Endothelial cell (in vitro differentiated cells): ENCODE measurements at places on chromosomes 13 and 19.

DNA sequence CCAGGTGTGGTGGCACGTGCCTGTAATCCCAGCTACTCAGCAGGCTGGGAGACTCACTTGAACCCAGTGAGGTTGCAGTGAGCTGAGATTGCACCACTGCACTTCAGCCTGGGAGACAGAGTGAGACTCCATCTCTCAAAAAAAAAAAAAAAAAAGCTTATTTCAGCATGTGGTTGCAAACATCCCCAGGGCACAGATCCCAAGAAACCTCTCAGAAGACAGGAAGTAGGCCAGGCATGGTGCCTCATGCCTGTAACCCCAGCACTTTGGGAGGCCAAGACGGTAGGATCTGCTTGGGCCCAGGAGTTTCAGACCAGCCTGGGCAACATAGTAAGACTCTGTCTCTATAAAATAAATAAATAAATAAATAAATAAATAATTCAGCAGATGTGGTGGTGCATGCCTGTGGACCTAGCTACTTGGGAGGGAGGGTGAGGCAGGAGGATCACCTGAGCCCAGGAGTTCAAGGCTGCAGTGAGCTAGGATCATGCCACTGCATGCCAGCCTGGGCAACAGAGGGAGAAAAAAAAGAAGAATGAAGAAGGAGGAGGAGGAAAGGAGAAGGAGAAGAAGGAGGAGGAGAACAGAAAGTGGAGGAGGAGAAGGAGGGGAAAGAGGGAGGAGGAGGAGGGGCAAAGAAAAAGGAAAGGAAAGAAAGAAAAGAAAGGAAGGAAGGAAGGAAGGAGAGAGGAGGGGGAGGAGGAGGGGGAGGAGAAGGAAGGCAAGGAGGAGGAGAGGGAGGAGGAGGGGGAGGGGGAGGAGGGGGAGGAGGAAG, 4.3 kb upstream of the LRRC8E start:
- no peak for DNase-seq

- peak; percentile 71 for DNase-seq
These were observed 33.9 kb upstream of the CEACAM21 start for GRCh38 chr19:41541990-41542584.

DNA sequence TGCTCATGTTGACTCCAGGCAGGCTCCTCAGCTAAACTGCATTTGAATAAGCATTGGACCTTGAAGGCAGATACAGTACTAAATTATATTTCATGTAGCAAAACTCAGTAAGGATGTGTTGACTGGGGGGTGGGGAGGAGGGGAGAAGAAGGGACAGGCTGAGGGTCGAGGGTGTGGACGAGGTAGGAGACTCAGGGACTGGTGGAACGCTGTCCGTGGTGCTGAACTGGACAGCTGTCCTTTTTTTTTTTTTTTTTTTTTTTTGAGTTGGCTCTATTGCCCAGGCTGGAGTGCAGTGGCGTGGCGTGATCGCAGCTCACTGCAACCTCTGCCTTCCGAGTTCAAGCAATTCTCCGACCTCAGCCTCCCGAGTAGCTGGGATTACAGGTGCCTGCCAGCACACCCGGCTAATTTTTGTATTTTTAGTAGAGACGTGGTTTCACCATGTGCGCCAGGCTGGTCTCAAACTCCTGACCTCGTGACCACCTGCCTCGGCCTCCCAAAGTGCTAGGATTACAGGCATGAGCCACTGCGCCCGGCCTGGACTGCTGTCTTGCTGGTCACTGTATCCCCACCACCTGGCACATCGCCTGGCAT, 33.2 kb upstream of the CASP14 start:
- peak; percentile 61 for DNase-seq

DNA sequence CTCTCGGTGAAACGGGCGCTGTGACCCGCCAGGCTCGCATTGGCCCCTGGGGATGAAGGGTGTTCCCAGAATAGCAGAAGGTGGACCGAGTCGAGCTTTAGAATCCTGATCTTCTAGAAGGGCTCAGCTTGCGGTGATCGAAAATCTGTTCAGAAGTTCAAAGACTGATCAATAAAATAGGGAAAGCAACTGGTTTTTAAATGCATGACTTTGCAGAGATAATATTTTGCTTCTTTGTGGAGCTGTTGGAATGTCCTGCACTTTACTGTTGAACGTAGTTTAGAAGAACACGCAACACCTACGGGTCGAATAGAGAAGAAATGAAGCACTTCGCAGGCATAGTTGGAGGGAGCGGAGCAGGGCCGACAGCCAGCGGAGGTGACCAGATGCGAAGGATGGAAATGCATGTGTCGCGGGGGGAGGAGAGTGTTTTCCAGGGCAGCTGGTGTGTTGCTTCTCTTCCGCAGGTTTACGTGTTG, 766 bp downstream of the CEBPG start:
- DNase-seq = no peak

DNA sequence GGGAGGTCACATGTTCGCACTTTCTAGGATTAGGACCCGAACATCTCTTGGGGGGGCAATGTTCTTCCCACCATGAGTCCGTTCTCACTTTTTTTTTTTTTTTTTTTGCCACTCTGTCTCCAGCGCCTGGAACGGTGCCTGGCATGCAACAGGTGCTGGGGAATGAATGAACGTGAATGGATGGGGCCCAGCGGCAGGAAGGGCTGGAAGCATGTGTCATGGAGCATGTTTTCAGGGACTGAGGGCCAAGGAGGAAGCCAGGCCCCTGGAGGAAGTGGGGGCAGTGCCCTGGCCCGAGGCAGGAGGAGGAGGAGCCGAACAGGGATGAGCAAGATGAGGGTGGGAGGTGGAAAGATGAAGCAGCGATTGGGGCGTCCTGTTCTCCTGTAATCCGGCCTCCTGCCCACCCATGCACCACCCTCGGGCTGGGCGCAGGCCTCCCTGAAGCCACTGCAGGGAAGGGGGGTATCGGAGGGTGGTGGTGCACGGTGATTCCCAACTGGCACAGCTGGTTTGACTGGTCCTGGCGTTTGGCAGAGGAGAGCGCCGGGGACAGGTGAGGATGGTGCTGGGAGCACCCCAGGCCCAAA, 8.8 kb upstream of the SULT2B1 start:
- DNase-seq = no peak

GRCh38 chr19:39405958-39406655, 540 bp upstream of the ZFP36 start:
- DNase-seq = no peak

- DNase-seq = no peak
These were observed 33.7 kb downstream of the SHISA2 start for GRCh38 chr13:26017932-26018665.

DNA sequence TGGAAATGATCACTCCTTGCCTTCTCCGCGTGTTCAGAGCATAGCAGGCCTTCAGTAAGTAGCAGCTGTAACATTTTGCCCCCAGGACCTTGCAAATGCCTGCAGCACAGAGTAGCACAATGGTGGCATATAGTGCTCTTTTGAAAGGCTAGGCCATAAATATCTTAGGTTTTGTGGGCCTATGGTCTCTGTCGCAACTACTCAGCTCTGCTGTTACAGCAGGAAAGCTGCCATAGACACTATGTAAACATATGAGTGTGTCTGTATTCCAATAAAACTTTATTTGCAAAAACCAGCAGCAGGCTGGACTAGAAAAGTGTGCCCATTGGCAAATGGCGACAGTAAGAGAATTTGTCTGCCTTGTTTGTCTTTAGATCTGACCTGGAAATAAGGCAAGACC, 9.4 kb downstream of the ITPKC start:
- no peak for DNase-seq

GRCh38 chr19:35545855-35546381, 492 bp downstream of the TMEM147 start:
- peak; percentile 31 for DNase-seq

DNA sequence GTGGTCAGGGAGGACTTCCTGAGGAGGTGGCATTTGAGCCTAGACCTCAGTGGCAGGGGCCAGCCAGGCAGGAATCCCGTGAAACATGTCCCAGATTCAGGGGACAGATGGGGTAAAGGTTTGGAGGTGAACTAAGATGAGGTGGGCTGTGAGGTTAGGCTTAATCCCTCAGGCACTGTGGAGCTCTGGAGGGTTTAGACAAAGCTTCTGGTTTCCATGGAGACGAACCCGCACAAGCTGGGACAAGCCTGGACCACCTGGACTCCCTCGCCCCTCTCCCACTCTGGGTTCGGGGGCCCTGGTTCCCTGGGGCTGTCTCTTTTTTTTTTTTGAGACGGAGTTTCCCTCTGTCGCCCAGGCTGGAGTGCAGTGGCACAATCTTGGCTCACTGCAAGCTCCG, 15.7 kb downstream of the TJP3 start:
- no peak for DNase-seq

GRCh38 chr19:3154957-3155736, 19.3 kb downstream of the GNA15 start:
- DNase-seq = peak; percentile 73

- DNase-seq = no peak
These were observed 145.0 kb downstream of the KDM4B start for GRCh38 chr19:5113633-5114586.

DNA sequence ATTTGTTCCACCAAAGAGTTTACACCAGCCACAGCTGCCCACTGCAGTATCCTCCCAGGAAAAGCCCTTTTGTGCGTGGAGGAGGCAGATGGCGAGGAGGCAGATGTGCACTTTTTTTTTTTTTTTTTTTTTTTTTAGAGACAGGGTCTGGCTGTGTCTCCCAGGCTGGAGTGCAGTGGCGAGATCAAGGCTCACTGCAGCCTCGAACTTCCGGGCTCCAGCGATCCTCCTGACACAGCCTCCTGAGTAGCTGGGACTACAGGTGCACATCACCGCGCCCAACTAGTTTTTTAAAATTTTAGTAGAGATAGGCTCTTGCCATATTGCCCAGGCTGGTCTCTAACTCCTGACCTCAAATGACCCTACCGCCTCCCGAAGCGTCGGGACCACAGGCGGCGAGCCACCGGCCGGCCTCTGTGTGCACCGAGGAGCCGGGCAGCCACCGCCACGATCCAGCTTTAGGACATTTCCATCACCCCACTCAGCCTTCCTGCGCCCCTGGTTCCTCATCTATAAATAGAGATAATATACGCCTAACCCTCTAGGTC, 563 bp upstream of the PDCD5 start:
- DNase-seq = no peak

DNA sequence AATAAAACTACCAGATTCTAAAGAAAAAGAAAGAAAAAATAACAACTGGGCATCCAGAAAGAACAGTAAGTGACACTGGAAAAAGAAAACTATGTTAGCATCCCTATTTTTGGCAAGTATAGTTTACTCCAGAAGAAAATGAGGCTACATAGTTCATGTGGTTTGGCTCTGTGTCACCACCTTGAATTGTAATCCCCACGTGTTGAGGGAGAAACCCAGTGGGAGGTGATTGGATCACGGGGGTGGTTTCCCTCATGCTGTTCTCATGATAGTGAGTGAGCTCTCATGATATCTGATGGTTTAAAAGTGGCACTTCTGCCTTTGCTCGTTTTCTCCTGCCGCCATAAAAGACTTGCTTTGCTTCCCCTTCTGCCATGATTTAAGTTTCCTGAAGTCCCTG, 76.9 kb downstream of the ITGBL1 start:
- no peak for DNase-seq
